Activated CD8-positive, alpha-beta T cell treated with anti-CD3 and anti-CD28 coated beads, Interleukin-2, amount 10 ng/mL, durations not matched to agents 7 days and 5 days (primary cell): ENCODE measurements at places on chromosomes 7 and 10.

GRCh38 chr7:155437836-155438235, 20.1 kb upstream of the EN2 start:
- no peaks in the 10 kb centered on the region for H3K36me3 ChIP-seq
- no peak overlapping the region for H3K27ac ChIP-seq
- no peaks in the 10 kb centered on the region for H3K4me1 ChIP-seq
- peaks cover 12% of the 10 kb centered on the region for H3K27me3 ChIP-seq

- H3K27ac ChIP-seq = no peak overlapping the region
- H3K4me1 ChIP-seq = no peaks in the 10 kb centered on the region
- DNase-seq = no peak
- H3K4me3 ChIP-seq = no peak overlapping the region
Observed at GRCh38 chr7:116348346-116348745, 138.0 kb downstream of the TES start.

DNA sequence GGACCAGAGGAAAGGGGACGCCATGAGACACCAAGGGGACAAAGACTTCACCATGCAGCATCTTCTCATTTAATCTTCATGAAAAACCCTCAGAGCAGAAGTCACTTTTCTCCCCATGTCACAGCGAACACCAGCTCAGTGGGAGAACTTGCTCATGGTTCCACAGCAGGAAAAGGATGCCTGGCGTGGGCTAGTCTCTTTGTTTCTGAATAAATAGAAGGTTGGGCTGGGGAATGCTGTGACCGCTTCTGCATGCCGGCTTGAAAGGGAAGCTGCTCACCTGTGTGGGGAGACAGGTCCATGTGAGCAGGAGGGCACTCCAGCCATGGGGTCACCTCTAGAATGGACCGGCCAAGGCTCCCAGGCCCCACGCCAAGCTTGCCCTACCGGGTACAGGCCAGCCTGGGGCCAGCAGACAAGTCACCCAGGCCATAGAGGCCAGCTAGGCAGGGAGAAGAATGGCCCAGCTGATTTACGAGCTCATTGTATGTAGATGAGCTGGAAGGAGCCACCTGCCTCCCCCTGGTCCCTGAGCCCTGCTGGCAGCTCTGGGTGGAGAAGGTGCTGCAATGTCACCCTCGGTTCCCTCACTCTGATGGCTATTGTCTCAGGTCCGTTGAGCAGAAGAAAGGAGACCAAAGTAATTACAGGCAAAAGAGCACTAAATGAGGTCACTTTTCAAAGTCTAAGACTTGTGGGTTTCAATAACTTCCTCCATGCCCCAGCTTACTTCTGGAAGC, 82.0 kb upstream of the PDZD8 start:
- H3K36me3 ChIP-seq = no peaks in the 10 kb centered on the region
- H3K27ac ChIP-seq = no peak overlapping the region
- H3K27me3 ChIP-seq = peaks cover 4% of the 10 kb centered on the region
- DNase-seq = no peak
- H3K4me3 ChIP-seq = no peak overlapping the region

DNA sequence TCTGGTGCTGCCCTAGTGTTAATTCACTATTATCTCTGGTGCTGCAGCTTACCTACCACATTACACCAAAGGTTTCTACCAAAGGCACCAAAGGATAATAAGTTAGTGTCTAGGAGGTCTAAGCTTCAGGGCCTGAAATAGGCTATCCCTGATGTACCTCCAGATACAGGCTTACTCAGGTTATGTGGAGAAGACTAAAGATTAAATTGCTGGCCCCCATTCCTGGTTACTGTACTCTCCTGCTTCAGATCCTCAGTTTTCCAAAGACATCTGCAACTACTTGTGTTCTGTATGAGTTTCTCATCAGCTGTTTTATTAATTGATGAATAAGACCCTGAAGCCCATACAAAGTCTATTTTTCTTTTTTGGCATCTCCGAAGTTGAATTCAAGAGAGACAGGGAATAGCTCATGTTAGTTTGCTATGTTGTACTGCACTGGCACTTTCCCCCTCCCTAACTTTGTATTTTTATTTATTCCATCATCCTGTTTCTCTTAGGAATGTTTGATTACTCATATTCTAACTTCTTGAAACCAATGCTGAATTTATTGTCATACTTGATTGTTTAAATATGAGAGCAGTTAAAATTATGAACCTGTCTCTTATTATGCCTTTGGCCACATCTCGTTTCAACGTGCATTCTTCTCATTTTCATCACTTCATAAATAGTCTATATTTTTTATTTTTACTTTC, 85.9 kb downstream of the PON1 start:
- no peak overlapping the region for H3K27ac ChIP-seq
- DNase-seq = no peak
- no peak overlapping the region for H3K4me3 ChIP-seq
- no peaks in the 10 kb centered on the region for H3K27me3 ChIP-seq
- no peaks in the 10 kb centered on the region for H3K4me1 ChIP-seq

DNA sequence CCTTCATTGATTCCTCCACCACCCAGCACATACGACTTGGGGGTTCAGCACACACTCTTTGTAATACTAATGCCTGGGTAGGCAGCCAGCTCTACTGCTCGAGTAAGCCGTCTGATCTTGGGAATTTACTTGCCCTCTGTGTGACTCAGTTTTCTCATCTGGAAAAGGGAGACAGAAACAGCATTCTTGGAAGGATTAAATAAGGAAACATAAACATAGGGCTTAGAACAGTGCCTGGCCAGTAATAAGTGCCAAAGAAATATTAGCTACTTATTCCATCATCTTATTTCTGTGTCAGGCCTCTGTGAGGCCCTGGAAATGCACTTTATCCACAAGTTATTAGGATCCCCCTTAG, 130.1 kb downstream of the TNS3 start:
- no peak for DNase-seq
- H3K27me3 ChIP-seq = no peaks in the 10 kb centered on the region
- no peak overlapping the region for H3K27ac ChIP-seq

DNA sequence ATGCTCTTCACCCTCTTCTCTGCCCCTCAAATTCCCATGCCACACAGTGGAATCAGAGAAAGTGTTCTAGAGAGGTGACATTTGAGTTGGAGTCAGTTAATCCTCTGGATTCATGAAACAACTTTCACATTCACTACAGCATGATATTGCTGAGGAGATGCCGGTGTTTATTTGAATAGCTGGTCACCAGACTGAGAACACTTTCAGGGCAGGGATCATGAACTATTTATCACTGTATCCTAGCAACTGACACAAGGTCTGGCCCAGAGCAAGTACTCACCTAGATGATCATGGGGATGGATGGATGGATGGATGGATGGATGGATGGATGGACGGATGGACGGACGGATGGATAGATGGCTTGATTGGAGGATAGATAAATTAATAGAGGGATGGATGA, 116.7 kb upstream of the ZMIZ1 start:
- no peak overlapping the region for H3K27ac ChIP-seq
- H3K27me3 ChIP-seq = no peaks in the 10 kb centered on the region
- DNase-seq = no peak
- H3K36me3 ChIP-seq = no peaks in the 10 kb centered on the region
- no peaks in the 10 kb centered on the region for H3K4me1 ChIP-seq
- no peak overlapping the region for H3K4me3 ChIP-seq

DNA sequence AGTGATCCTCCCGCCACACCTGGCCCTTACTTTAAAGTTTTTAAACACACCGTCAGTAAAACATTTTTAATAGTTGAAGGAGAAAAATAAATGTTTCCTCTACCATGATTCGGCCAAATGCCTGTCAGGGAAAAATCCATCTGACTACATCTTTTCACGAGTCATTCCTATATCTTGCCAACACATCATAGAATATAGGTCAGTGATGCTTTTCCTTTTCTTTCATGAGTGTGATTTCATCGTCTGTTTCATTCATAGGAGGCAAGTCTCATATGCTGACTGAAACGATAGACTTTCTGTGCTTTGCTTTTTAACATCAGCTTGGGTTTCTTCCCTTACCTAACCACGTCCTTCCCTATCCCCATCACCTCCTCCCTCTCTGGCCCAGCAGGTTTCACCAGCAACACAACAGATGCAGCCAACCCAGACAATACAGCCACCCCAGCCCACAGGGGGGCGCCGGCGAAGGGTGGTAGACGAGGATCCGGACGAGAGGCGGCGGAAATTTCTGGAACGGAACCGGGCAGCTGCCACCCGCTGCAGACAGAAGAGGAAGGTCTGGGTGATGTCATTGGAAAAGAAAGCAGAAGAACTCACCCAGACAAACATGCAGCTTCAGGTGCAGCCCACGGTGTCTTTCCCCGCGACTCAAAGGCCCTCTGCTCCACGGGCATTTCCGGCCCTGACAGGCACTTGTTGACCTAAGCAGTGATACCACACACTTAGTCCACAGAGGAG, 149.2 kb downstream of the TRIL start:
- no peak overlapping the region for H3K27ac ChIP-seq
- no peak for DNase-seq
- H3K4me1 ChIP-seq = no peaks in the 10 kb centered on the region
- H3K4me3 ChIP-seq = no peak overlapping the region

DNA sequence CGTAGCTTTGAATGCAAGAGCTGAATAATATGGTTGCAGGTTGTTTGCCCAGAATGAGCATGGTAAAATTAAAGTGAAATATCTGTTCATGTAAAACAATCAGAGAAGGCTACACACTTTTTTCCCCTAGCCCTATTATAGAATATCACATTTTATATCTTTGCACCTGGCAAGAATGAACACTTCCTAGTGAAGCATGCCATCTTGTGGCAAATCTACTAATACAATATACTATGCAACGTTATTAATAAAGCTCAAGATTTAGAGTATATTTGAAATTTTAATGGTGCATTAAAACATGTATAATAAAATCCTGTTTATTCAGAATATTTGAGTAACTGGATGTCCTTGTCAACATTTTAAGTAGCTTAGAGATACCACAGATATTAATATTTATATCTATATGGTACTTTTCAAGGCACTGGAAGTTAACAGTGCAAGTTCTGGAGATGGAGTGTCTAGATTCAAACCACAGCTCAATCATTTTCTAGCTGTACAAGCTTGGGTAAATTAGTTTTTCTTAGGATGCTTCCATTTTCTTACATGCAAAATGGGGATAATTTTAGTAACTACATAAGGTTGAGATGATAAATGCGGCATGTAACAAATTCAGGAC, 643.1 kb upstream of the SEMA3D start:
- DNase-seq = no peak
- H3K4me1 ChIP-seq = no peaks in the 10 kb centered on the region
- H3K27ac ChIP-seq = no peak overlapping the region
- no peaks in the 10 kb centered on the region for H3K36me3 ChIP-seq
- H3K27me3 ChIP-seq = no peaks in the 10 kb centered on the region

DNA sequence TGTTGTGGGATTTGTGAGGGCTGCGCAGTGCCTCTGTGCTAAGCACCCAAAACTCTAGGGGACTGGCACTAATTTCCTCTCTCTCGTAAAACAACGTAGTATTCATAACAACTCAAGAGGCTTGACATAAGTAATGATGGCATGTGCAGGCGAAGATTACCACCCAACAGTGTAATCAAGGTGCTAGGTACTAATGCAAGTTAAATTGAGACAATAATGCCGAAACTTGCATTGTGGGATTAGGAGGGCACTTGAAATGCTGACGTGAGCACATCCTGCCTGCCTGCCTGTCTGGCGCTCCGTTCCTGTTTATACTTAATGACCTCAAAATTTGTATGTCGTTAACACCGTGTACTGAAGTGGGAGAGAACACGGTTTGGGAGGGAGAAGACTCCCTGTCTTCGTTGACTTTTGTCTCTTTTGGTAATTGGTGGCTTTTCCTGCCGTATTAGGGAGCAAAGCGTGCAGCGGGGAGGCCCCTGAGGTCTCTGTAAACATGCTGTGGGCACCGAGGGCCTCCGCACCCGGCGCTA, 139.0 kb downstream of the MGMT start:
- no peaks in the 10 kb centered on the region for H3K27me3 ChIP-seq
- peaks cover 3% of the 10 kb centered on the region for H3K36me3 ChIP-seq
- H3K27ac ChIP-seq = no peak overlapping the region
- no peak overlapping the region for H3K4me3 ChIP-seq
- H3K4me1 ChIP-seq = no peaks in the 10 kb centered on the region
- no peak for DNase-seq

GRCh38 chr10:106857213-106857612, 307.3 kb downstream of the SORCS1 start:
- no peak for DNase-seq
- no peak overlapping the region for H3K27ac ChIP-seq
- H3K4me1 ChIP-seq = no peaks in the 10 kb centered on the region
- H3K4me3 ChIP-seq = no peak overlapping the region

- no peaks in the 10 kb centered on the region for H3K36me3 ChIP-seq
- H3K27ac ChIP-seq = no peak overlapping the region
- no peaks in the 10 kb centered on the region for H3K27me3 ChIP-seq
- H3K4me3 ChIP-seq = no peak overlapping the region
- no peaks in the 10 kb centered on the region for H3K4me1 ChIP-seq
Observed at GRCh38 chr7:124022551-124022950, 10.3 kb downstream of the TMEM229A start.

GRCh38 chr7:70000737-70001348, 402.6 kb downstream of the AUTS2 start:
- H3K36me3 ChIP-seq = no peaks in the 10 kb centered on the region
- DNase-seq = no peak
- peaks cover 3% of the 10 kb centered on the region for H3K27me3 ChIP-seq
- peaks cover under 1% of the 10 kb centered on the region for H3K4me1 ChIP-seq

DNA sequence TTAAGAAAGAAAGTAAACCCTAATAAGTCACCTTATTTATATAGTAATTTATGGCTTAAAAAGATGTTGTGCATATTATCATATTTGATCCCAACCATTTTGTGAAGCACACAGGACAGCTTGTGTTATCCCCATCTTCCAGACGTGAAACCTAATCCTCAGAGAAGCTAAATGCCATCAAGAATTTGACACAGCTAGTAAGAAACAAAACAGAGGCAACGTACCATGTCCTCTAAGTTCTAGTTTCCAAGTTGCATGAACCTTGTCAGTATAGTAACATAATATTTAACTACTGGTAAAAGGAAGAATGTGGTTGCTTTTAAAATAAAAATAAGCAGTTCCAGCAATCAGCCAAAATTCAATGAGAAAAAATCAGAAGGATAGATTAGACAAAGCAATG, 41.5 kb downstream of the PTN start:
- no peaks in the 10 kb centered on the region for H3K4me1 ChIP-seq
- no peaks in the 10 kb centered on the region for H3K27me3 ChIP-seq
- no peaks in the 10 kb centered on the region for H3K36me3 ChIP-seq
- DNase-seq = no peak
- H3K27ac ChIP-seq = no peak overlapping the region

GRCh38 chr7:128831994-128832879, 2.0 kb downstream of the FLNC start:
- H3K4me1 ChIP-seq = peaks cover 17% of the 10 kb centered on the region
- no peak overlapping the region for H3K4me3 ChIP-seq
- no peaks in the 10 kb centered on the region for H3K36me3 ChIP-seq
- H3K27me3 ChIP-seq = peaks cover 34% of the 10 kb centered on the region
- no peak for DNase-seq
